ENCODE measurements at places on chromosomes 7 and 10.

- DNase-seq: no peak
Measured at GRCh38 chr7:26853788-26854393, 10.5 kb downstream of the SKAP2 start.

DNA sequence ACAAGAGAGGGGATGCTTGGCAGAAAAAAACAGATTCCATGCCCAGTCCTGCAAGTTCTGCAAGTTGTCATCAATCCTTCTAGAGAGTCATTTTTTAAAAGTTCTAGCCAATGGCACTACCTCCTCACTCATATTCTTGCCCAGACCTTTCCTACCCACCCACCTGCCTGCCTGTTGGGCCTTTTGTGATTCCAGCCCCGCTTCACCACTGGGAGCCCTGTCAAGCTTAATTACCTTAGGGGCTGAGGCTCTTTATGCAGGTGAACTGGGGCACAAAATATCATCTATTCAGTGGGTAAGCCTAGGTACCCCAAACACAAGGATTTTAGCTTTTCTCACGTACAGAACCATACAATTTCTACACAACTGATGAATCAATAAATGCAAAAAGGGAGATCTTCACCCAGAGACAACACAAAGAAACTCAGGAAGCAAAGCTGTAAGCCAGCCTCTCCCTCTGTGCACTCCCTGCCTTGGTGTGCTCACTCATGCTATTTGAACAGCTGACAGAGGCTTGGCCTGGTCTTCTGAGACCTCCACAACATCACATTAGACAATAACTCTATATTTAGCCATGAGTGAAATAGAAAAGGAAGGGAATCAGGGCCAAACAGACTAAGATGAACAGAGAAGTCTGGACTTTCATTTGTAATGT, 222.6 kb downstream of the HTR7 start:
- DNase-seq: no peak

DNA sequence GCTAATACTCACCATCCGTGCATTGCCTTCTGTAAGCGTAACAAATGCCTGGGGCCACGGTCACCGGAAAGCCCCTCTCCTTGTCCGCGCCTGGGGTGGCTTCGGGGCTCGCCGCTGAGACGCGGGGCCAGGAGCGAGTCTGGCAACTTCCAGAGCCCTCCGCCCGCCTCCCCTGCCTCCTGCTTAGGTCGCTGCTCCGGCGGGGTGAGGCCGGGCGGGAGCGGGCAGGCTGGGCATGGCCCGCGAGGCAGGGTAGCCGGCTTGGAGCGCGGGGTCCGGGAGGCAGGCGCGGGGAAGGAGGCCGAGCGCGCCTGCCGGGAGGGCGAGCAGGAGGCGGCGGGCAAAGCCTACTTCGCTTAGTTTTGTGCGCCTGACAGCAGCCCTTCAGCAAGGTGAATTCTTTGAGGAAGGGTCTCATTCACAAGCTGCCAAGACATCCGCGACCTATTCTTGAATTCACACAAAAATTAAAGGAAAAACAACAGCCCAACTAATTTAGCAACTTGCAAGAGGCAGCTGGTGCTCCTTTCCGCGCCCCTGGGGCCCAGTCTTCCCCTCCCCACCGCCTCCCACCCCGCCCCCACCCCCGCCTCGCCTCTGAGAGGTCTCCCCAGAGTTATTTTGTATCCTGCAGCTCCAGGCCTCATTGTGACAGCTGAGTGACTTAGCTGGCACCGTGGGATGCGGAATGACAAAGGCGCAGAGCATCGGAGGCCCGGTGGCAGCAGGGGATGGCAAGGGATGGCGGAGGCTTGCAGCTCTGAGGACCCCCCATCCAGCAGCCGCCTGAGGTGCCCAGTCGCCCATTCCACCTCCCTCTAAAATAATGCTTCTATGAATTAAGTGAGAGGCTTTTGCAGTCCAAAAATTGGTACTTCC, 12.8 kb upstream of the KAT6B start:
- DNase-seq: no peak

- no peak for DNase-seq
Measured at GRCh38 chr10:29839826-29840515, 205.2 kb upstream of the SVIL start.

GRCh38 chr7:30658479-30659074, 23.7 kb downstream of the CRHR2 start:
- DNase-seq: no peak

GRCh38 chr7:55086413-55087201, 67.8 kb downstream of the EGFR start:
- DNase-seq: peak; percentile 8

DNA sequence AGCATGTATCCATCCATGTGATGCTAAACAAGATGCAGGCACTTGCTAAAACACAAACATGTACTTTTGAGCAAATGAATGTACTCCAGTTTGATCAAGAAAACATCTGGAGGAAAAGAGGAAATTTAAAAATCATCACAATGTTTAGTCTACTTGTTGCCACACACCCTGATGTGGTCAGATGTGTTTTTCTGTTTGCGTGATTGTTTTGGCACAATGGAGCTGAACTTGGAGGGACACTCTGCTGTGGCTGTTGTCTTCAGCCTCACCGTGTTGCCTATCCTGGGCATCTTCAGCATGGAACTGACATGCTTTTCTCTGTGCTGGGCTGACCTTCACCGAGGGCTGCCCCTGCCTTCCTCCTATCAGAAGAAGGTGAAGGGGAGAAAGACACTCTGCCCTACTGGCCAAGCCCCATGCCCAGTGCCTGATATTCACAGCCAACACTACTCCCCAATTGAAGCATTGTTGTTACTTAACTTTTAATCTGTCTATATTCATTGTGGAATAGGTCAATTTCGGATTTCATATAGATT, 268.3 kb upstream of the IGFBP3 start:
- DNase-seq: no peak

GRCh38 chr7:45162311-45162845, 4.8 kb downstream of the RAMP3 start:
- DNase-seq: no peak

DNA sequence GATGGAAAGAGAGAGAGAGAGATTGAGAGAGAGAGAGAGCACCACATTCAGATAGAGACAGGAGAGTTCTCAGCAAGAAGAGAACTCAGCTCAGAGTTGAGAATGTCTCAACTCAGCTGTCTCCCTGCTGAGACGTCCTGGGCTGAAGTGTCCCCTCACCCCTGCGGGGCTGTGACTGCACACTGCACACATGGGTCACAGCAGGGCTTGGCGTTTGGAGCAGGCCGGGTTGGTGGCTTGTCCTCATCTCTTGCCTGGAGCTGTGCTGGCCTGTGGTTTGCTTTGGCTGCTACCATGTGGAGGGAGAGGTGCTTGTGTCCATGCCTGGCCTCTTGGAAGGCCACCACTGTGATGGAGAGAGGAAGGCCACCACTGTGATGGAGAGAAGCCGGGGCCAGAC, 167.9 kb downstream of the RNF216 start:
- DNase-seq: no peak

DNA sequence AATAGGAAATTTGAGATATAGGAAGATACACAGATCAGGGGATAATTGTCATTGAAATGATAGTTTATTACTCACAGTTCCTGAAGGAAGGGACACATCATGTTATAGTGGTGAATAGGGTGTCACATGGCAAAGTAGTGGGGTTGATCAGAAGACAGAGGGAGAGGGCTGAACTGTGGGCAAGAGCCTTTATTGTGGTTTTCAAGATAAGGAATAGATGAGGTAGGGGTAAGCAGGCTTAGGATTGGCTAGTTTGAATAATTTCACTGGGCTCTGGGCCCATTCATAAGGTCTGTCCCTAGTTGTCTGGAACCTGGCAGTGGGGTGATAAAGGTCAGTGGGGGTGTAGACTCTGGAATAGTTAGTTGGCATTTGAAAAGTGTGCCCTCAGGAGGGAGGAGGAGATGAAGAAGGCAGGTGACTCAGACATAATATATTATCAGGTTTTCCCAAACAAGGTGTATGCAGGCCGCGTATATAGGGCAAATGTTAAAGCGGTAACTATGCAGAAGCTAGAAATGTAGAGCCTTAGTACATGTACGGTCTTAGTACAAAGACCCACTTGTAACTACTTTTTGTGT, 18.5 kb downstream of the FGL2 start:
- no peak for DNase-seq

DNA sequence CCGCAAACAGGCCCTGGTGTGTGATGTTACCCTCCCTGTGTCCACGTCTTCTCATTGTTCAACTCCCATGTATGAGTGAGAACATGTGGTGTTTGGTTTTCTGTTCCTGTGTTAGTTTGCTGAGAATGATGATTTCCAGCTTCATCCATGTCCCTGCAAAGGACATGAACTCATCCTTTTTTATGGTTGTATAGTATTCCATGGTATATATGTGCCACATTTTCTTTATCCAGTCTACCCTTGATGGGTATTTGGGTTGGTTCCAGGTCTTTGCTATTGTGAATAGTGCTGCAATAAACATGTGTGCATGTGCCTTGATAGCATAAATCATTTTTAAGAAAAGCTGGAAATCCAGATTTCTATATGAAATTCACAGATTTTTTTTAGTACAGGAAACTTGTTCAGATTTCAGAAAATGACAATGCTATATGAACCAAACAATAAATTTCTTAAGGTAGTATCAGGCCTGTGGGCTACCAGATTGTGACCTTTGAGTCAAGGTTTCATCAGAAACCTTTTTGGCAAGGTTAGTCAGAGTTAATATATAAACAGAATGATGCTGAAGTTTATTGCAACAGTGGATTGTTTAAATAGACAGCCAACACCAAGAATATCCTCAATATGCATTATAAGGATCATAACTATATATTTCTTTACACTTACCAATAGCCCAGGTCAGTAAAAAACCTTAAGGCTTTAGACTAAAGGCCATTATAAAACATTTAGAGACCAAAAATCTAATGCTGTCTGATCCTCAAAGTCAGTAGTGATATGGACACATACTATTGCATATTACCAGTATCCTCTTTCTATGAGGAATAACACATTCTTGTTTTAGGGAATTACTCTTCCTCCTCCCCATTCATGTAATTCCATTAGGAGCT, 68.7 kb upstream of the PAPSS2 start:
- DNase-seq: no peak

DNA sequence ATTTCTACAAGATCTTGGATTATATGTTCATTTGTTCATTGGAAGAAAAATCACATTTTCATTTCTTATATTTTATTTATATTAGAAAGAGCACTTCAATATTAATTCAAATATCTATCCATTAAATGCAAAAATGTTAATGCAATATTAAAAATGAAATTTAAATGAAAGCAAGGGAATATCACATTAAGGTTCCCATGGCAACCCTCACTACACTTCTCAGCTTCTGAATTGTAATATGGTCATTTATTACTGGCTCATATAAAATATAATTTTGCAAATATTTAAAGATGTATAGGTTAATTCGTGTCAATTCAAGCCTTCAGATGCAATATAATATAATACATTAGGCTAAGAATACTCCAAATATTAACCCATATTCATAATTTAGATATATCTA, 38.8 kb downstream of the XRCC2 start:
- no peak for DNase-seq

DNA sequence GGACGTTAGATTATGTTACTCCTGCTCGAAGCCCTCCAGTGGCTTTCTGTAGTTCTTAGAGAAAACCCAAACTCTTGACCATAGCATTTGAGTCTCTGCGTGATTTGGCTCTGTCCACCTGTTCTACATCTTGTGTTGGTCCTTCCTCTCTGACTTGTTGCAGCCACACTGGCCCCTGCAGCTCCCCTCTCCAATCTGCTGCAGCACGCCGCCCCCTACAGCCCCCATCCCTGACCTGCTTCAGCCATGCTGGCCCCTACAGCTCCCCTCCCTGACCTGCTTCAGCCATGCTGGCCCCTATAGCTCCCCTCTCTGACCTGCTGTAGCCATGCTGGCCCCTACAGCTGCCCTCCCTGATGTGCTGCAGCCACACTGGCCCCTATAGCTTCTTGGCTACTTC, 29.2 kb downstream of the TRRAP start:
- no peak for DNase-seq

- DNase-seq: no peak
Measured at GRCh38 chr10:63760034-63760707, 239.0 kb downstream of the REEP3 start.

- DNase-seq: no peak
Measured at GRCh38 chr10:76040107-76040829, 608.8 kb downstream of the LRMDA start.

- DNase-seq: no peak
Measured at GRCh38 chr7:95330961-95331337, 6.6 kb upstream of the PON1 start.

DNA sequence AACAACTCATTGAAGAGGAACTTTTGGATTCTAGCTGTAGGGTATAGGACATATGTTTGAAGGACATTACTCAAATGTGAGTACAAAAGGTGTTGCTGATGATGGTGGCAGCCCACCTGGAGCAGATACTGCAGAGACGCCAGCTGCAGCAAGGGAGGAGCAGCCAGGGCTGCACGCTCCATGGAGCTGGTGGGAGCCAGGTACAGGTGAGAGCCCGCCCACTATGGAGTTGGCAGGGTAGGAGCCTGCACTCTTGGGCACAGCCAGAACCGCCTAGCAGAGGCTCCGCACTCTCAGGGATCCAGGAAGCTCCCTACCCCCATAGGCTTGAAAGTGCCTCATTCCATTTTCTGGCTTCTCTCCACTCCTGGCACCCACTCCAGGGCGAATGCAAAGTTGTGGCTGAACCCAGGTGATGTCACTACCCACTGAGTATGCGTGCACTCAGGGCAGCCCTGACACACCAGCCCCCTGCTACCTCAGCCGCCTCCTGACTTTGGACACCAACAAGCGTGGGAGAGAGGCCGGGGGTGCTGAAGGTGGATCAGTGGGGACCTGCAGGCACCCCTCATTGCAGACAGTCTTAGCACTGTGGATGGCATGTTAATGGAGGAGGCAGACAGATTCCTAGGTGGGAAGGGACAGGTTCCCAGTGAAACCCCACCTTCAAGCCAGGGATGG, 761.1 kb downstream of the IPMK start:
- no peak for DNase-seq

All from activated CD4-positive, alpha-beta T cell treated with anti-CD3 and anti-CD28 coated beads, Interleukin-2, amount 50 U/mL, for 48 hours (primary cell).